Left lung (tissue), 14 donors: ENCODE measurements at places on chromosomes 16 and 17. TPM values are rescaled to one million over a fixed set of nuclear protein-coding genes. Genes with fewer than 3 reads are reported as not detected.

CBFA2T3 gene
- total RNA-seq, result 8.9 TPM

LRRC36 gene
- 3.0 TPM for total RNA-seq

NPIPA2 gene
- total RNA-seq, result 4.8 TPM

ALOX12 gene
- 0.29 TPM for total RNA-seq

IRX5 gene
- 12.8 TPM for total RNA-seq

CHST4 gene
- 0.12 TPM for total RNA-seq

TBX21 gene
- 2.4 TPM for total RNA-seq

CFAP97D1 gene
- total RNA-seq, result not detected

C17orf113 gene
- 1.2 TPM for total RNA-seq

FTSJ3 gene
- 47.4 TPM for total RNA-seq
